Suppressor macrophage treated with lipopolysaccharide for 1 hour (primary cell): ENCODE measurements at places on chromosomes 6 and 20.

- DNase-seq: peak; percentile 66
These were observed 66.7 kb downstream of the FAM229B start for GRCh38 chr6:112153926-112154607.

GRCh38 chr6:149842331-149842730, 21.8 kb downstream of the LRP11 start:
- no peak for DNase-seq

- no peak for DNase-seq
These were observed 41.9 kb upstream of the ADGRF5 start for GRCh38 chr6:46963626-46964025.

DNA sequence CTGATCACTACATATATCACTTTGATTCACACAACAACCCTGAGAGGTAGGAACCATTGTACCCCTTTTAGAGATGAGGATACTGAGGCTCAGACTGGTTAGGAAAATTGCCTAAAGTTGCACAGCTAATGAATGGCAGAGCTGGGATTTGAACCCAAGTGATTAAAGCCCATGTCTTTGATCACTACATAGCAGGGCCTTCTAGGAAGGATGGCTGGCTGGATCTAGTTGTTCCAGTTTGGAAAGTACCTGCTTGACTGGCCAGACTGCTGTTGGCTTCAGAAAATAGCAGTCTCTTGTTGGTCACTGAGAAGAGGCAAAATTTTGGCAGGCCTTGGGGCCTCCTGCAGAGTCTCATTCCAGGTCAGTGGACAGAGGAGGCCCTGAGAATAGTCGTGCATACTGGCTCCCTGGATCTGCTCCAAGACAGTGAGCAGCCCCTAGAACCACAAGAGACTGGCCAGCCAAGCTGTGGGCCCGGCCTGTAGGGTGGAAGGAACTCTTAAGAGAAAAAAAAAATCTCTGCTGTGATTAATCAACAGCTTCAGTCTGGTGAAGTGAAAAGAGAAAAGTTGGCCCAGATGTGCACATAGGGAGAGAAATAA, 17.5 kb downstream of the PPARD start:
- no peak for DNase-seq
